ENCODE measurements at places on chromosomes 11 and 22.

GRCh38 chr22:49119551-49119952 is 708.1 kb downstream of the BRD1 start:
- no peak for DNase-seq

GRCh38 chr11:96265220-96265737 is 77.7 kb downstream of the MAML2 start:
- DNase-seq, result no peak

DNA sequence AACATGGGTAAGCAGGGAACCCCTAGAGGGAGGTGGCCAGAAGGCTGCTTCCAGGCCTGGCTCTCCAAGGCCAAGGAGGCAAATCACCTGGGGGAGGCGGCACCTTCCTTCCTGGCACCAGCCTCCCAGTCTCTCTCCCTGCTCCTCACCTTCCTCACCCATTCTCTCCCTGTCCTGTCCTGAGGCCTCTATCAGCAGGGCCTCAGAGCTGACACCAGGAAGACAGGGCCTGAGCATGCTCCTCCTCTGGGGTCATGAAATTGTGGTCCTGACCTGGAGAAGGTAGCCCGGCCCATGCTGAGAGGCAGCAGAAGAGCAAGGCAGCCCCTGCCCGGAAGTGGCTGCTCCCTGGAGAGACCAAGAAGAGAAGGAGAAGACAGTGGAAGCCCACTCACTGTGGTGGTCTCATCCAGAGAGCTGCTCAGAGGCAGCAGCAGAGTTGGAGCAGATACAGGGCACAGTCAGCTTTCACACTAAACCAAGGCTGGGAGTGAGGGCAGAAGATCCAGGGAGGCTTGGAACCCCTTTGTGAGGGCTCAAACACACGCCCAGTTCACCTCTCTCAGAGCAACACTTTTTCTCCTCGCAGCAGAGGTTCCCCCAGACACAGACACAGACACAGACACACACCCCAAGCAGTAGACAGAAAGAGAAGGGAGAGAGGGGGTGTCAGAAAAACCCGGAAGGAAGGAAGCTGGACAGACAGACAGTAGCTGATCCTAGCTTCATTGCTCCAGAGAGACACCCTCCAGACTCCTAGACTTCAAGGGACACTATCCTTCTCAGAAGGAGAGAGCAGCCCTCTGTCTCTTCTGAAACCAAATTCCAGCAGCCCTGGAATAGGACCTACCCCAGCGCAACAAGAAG is 1.8 kb downstream of the BCL9L start:
- no peak for DNase-seq

DNA sequence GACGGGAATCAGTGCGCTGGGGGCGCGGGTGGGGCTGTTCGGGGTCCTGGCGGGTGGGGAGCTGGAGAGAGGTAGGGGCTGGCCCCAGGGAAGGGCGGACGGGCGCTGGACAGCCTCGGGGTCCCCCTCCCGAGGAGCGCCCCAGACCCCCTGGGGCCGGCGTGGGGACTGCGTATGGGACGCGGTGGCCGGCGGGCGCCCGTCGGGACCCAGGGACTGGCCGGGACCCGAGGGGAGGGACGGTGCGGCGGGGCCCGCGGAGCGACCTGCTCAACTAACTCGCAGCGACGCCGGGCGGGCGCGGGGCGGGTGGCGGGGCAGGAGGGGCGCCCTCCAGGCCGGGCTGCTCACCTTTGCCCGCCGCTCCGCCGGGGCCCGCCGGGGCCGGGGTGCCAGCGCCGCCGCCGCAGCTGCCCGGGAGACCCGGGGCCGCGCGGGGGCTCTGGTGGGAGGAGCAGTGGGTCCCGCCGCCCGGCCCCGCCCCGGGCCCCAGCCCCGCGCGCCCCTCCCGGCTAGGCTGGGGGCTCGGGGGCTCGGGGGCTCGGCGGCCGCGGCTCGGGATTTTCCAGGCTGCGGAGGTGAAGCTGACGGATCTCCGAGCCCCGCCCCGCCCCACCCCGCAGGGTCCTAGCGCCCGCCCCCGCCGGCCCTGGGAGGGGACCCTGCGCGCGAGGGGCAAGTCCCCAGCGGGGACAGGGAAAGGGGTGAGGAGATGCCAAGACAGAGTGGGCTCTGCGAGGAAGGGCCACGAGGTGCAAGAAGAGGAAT is 12.3 kb downstream of the STARD10 start:
- DNase-seq, result no peak

DNA sequence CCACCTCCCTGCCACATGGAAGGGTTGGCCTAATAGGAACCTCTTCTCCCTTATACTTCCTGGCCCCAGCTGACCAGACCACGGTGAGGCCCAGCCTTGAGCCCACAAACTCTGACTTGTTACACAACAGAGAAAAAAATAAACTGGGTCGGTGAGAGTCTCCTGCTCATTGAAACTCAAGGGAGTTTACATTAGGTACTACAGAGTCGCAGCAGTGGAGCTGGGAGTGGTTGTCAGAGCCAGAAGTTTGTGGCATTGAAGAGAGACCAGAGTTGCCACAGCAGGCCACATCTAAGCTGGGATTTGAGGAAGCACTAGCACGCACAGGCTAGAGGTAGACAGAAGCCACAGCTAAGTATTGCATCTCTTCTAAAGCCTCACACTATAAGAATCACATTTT is 296.2 kb downstream of the DDX10 start:
- no peak for DNase-seq

DNA sequence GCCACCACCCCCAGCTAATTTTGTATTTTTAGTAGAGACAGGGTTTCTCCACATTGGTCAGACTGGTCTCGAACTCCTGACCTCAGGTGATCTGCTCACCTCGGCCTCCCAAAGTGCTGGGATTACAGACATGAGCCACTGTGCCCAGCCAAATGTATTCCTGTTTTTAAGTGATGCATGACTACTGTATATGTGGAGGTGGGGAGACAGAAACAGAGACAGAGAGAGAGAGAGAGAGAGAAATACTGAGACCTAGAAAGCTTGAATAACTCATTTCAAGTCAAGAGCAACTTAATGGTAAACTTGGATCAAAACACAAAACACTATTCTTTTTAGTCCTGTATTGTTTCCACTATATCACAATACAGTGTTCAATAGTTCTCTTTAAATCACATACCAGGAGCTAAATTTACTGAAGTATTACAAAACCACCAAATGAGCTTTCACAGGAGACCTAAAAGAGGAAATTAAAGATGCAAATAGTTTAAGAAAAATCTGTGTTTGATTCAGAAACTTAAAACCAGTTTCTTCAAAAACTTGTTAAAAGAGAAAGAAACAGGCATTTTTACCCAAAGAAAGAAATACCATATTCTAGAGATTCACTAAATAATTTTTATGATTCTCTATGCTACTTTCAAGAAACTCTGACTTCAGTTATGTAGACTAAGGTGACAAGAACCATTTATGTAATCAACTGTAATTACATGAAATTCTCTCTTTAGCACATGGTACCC is 188.7 kb downstream of the ETS1 start:
- no peak for DNase-seq

DNA sequence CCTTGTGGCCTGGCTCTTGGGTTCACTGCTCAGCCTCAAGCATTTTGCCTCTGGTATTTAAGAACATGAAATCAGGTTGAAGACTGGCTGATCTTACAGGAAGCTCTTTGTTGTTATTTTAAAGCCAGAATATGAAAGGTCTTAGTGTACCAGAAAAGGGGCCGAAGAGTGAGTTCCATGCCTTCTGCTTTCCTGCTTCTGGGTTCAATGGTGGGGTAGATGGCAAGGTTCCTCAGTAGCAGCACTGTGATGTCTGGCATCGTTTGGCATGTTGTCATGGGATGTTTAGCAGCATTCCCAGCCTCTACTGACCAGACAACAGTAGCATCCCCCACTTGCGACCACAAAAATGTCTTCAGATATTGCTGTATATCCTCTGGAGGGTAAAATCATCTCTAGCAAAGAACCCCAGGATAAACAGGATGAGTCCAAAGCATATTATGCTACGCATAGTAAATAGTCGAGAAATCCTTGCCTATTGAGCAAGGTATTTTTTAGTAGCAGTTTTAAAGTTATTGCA is 2.4 kb downstream of the VPS26B start:
- no peak for DNase-seq

GRCh38 chr11:134636071-134636470 is 224.0 kb upstream of the B3GAT1 start:
- DNase-seq, result no peak

GRCh38 chr11:77779935-77780334 is 40.6 kb downstream of the RSF1 start:
- no peak for DNase-seq

DNA sequence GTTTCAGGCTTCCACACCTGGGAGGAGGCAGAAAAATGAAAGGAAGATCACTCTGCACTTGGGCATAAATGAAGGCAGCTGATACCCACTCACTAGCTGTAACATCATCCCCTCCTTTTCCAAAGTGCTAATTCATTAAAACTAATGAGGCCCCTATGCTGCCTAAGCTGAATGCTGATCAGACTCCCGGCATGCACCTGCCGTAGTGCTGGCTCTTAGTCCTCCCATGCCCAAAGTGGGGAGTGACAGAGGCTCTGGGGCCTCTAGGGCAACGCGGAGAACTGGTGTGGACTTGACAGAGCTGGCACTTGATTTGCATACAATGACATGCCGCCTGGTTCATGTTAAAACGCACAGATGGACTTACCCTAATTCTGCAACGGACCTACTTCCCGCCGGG is 96.5 kb upstream of the NCAM1 start:
- no peak for DNase-seq

GRCh38 chr22:19597399-19597735 is 73.2 kb upstream of the CLDN5 start:
- DNase-seq, result no peak

GRCh38 chr11:22832315-22833015 is 2.9 kb upstream of the SVIP start:
- no peak for DNase-seq

GRCh38 chr11:116386118-116386699 is 386.6 kb downstream of the BUD13 start:
- DNase-seq, result no peak

DNA sequence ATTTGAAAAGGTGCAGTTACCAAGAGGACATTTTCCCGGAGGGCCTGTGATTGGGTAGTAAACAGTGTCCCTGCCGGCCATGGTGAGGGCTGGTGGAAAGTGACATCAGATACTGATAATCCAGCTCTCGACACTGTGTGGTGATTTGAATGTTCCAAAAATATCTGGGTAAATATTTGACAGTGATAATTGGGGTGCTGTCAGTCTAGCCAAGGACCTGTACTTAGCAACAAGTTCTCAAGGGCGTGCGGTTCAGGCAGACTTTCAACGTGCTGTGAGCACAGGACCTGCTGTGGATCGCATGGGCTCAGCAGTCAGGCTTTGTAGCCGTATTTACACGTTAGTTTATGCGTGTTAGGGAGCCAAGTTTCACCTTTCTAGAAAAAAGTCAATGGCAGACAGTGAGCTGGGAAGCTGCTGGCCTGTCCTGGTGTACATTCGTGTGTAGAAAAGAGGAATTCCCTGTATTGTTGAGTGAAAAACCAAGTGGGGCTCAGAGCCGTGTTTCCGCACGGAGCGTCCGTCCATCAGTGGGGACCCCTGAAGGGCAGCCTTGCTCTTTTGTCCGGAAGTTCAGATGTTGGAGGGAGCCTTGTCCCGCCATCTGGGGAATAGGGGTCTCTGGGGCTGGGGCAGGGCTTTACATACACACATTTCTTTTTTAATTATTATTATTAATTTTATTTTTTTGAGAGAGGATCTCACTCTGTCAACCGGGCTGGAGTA is 11.3 kb downstream of the TRMU start:
- DNase-seq, result no peak

GRCh38 chr11:19647816-19648215 is 64.8 kb upstream of the NAV2 start:
- DNase-seq, result no peak
